KG1 (cell line): ENCODE measurements at places on chromosomes 12 and 14.

GRCh38 chr12:78229591-78230101 lies 399.0 kb downstream of the NAV3 start:
- DNase-seq, result no peak

DNA sequence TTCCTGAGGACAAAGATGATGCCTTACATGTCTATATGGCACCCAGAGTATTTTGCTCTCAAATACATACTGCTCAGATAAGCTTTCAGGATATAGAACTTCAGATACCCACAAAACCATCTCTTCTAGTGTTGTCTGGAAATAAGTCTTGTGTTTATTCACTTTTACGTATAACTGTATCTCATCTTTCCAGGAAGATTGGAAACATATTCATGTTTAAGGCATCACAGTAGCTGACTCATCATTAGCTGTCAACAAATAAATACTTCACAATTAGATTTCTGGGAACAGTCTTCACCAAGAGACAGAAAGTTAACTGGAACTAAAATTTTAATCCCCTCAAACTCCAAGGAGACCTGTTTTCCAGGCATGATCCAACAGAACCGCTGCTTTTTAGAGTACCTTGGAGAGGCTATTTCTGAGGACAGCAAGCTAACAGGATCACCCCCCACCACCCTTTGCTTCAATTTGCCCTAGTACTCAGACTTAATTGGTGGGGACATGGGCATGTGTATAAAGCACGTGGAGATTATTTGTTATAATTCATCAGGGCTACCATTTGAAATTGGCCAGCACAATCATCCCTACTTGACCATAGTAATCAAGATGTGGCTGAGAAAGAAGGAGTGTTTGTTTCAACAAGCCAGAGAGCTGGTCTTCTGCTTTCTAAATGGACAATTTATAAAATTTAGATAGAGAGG lies 129.3 kb upstream of the HIF1A start:
- no peak for DNase-seq

GRCh38 chr12:95788637-95789036 lies 1.9 kb downstream of the NTN4 start:
- no peak for DNase-seq

- DNase-seq, result no peak
These were observed 177.4 kb upstream of the HIF1A start for GRCh38 chr14:61517911-61518384.

DNA sequence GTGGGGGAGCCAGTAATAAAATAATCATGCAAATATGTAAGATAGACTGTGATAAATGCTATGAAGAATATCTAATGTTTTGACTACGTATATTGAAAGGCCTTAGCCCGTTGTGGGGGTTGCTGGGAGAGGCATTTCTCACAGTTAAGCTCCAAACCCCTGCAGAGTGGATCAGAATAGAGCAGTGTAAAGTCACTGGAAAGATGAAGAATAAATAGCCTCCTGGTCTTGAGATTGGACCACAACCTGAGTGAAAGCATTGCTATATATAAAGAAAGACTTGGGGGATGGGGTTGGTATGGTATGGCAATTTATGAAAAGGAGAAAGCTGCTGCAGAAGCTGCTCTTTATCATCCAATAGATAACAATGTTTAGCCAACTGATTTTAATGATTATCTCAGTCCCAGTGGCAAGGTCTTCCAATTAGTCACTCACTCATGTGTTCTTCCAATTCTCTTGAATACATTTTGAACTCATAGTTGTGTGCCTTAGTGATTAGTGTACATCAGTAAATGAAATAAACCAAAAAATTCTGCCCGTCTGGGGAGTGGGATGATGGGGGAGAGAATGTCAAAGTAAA lies 10.2 kb downstream of the PLEKHA5 start:
- DNase-seq, result no peak
